ENCODE measurements at places on chromosomes 3 and 15.

DNA sequence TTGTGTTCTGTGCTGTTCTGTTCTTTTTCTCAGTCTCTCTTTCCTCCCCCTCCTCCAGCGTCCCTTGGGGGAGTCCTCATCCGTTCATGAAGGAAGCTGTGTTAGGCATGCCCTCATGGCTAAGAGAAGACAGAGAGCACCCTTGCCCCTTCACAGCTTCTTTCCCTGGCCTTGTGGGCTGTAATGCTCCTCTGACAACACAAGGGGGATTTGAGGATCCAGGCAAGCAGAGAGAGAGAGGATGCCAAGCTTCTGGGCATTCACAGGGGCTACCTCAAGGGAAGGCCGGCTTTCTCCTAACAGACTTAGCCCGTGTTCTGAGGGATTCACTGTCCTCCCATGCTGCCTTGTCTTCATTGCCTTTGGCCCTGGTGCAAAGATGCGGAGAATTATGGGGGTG is 389.5 kb downstream of the LRTM1 start:
- DNase-seq = no peak

DNA sequence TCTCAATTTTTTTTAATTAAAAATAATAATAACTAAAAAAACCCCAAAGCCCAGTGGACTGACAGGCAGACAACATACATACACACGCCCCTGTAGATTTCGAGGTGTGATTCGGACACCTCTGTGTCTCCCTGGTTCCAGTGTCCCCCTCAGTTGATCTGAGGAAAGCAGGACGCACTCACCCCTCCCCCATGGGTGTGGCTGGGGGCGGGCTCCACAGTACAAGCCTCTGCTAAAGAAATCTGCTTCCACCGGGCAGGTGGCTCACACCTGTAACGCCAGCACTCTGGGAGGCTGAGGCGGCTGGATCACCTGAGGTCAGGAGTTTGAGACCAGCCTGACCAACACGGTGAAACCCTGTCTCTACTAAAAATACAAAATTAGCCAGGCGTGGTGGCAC is 33.8 kb upstream of the BLM start:
- DNase-seq = no peak

DNA sequence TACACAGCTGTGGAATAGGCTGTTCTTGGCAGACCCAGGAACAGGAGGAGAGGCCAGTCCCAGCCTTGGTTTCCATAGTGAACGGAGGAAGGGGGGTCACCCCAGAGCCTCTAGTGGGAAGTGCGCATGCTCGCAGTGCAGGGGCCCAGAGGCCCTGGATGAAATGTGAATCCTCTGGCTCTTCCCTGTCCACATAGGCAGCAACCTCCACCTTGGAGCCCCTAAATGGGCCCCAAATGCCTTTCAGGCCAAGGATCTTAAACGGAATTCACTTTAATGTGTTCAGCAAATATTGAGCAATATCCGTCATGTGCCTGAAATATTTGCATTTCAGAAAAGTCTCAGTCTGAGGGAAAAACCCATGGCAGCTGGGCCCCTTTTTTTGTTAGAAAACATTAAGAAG is 3.3 kb upstream of the NDN start:
- no peak for DNase-seq

DNA sequence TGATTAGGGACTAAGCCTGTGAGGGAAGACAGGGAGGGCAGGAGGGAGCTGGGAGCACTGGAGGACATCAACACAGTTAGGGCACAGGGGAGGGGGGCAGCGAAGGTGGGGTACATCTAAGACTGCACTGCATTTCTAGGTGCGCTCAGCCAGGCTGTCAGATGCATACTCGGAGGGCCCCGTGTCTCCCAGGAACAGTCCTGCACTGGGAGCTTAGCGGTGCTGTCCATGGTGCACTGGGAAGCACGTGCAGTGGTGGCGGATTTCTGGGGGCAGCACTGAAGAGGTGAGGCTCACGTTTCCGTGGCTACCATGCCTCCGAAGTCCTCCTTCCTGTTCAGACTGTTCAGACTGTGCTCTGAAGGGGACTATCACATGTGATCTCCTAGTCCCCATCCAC is 54.4 kb downstream of the ROPN1B start:
- DNase-seq = no peak

- DNase-seq = no peak
Measured at GRCh38 chr3:125003369-125003853, 52.4 kb downstream of the HEG1 start.

- no peak for DNase-seq
Measured at GRCh38 chr3:128316481-128316891, 150.2 kb downstream of the DNAJB8 start.

DNA sequence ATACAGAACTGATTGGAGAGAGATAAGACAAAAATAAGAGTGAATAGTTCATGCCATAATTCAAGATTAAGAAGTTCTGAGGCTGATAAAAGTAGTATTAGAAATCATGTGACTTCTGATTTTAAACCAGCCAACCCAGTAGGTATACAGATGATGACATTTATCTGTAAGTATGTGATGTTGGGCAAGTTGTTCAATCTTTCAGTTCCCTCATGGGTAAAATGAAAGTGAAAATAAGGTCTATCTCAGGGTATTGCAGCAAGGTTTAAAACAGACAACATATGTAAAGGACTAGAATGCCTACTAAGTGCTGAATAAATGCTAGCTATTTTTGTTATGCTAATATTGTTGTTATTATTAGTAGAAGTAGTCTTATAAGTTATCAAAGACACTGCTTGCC is 1055.7 kb downstream of the NAALADL2 start:
- no peak for DNase-seq

GRCh38 chr15:78938658-78939488 is 6.0 kb downstream of the CTSH start:
- DNase-seq = peak; percentile 90

- peak; percentile 100 for DNase-seq
Measured at GRCh38 chr3:107913701-107914100, 177.1 kb downstream of the CD47 start.

DNA sequence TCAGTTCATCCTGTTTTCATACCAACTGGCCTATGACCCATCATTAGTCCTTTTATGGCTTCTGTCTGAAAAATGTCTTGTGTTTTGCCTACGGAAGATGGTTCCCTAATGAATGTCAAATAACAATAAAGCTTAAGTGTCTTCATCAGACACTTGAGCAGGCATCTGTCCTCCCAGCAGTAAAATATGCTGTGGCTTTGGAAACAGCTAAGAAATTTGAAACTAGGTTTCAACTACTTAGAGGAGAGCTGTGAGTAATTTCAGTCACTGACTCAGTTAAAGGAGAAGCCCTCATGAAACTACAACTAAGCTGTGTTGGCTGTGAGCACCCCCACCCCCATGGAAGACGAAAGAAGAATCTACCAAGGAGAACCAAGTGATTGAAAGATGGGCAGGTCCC is 409.4 kb upstream of the PPP2R3A start:
- no peak for DNase-seq

DNA sequence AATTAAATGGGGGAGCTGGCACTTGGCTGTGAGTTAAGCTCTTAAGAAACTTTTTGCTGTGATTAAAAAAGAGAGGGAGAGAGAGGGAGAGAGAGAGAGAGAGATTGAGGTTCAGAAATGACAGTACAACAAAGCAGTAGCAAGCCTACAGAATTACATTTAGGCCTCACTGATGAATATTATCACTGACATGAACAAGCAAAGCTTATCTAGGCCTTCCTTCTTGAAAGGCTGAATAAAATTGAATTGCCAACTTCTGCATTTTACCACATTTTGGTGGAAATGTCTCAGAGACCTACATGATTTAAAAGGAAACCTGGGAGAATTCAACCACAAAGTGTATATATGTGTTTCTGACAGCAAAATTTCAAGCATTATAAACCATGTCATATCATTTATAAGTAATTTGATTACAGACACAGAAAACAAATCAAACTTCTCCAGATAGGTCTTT is 530.8 kb downstream of the SOX2 start:
- no peak for DNase-seq

DNA sequence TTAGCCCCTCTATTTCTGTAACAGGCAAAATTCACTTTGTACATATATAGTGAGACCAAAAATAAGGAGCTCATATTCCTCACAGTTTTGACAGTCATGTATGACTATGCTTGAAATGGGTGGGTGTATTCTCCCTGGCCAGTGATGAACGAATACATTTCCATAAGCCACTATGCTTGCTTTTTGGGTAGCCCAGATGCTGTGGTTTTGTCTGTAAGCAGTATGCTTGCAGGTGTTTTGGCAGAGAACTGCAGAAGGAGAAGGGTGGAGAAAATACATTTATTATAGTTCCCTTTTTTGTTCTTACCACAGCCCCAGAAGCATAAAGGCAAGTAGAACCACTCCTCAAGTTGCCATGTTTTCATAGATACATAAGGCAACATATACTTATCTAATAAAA is 131.2 kb downstream of the RBMS3 start:
- DNase-seq = no peak

GRCh38 chr15:98844261-98844660 is 163.3 kb downstream of the PGPEP1L start:
- DNase-seq = no peak

GRCh38 chr3:24323272-24323671 is 171.4 kb downstream of the THRB start:
- no peak for DNase-seq

GRCh38 chr3:149449182-149449581 is 25.3 kb upstream of the TM4SF4 start:
- DNase-seq = no peak
